ENCODE measurements at places on chromosomes 5 and 9.

- DNase-seq, result no peak
Observed at GRCh38 chr9:111481885-111482636, 2.1 kb downstream of the ECPAS start.

GRCh38 chr5:154479944-154480750, 2.1 kb upstream of the HAND1 start:
- no peak for DNase-seq

GRCh38 chr5:180455872-180456271, 38.3 kb upstream of the CNOT6 start:
- no peak for DNase-seq

- DNase-seq, result no peak
Observed at GRCh38 chr5:174760721-174761120, 36.3 kb downstream of the MSX2 start.

DNA sequence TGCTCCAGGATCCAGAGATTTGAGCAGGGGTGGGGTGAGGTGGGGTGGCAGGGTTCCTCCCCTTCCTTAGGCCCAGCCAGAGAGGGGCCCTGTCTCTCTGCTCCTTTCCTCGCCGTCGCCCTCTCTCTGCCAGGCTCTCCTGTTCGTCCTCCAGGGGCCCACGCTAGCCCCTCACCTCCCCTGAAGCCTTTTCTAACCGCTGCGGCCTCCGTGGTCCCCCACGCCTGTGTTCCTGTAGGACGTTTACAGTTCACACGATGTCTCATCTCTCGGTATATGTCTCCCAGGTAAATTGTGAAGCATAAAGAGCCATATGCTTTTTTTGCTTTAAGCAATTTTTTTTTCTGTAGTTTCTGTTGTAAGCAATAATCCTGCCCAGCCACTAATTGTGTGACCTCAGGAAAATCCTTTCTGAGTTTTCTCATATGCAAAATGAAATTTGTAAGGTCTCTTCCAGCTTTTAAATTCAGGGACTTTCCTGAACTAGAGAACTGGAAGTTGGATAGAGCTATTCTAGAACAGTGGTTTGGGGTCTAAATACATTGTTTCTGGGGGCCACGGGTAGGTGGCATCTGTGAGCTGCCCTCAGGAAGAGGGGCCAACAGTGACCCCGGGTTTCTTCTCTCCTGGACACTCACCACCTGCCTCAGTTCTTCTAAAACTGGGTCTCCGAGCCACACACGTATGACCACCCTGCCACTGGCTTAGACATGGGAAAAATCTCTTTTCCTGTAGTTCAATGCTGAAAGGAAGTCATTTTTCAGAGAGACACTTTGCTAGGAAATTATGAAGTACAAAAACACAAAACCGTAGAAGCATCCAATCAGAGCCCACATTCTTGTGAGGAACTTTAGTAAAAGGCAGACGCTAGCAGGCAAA, 50.2 kb upstream of the ZNF366 start:
- no peak for DNase-seq

DNA sequence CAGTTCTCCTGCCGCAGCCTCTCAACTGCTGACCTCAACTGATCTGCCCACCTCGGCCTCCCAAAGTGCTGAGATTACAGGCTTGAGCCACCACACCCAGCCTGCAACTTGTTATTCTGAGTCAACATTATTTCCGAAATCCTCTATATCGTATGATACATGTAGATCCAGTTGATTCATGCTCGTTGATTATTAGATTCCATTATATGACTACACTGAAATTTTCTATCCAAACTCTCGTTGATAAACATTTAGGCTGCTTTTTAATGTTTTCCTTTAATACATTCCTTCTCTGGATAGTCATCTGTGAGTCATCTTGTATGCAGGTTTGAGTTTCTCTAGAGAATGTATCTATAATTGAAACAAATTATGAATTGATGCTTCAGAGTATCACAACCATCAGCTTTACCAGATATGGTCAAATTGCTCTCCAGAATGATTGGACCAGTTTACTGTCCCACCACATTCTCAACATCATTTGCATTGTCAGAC, 4.1 kb downstream of the CDK7 start:
- DNase-seq, result peak; percentile 59

DNA sequence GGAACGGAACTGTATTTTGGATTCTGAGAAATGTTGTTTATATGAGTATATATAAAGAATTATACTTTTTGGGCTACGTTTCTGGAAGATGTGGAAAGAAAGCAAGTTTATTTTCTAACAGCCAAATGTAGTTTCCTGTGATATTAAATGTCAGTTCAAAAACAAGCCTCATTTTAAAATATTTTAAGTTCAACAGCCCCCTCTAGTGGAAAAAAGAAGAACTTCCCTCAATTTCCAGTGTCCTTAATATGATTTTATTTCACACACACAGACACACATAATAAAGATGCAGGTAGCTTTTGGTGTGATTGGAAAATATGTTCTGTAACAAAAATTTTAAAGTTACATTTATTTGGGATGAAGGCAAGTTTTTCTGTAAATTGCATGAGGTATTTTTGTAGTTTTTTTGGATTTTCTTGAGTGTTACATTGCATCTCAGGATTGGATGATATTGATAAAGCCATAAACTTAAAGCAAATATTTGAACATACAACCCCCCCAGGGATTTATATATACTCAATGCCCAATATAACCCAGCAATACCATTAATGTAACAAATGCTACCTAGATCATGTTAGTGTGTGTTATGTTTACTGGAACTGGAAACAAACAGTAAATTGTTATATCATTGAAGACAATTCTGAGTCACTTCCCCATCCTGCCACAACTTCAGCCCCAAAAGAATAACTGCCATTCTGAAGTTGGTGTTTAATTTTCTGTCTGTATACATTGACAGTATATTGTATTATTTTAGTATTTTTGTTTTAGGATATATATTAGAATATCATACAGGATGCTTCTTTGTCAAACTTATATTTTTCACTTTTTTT, 54.0 kb downstream of the CCDC171 start:
- peak; percentile 54 for DNase-seq

GRCh38 chr9:133144904-133145851, 18.5 kb downstream of the GBGT1 start:
- DNase-seq, result no peak

DNA sequence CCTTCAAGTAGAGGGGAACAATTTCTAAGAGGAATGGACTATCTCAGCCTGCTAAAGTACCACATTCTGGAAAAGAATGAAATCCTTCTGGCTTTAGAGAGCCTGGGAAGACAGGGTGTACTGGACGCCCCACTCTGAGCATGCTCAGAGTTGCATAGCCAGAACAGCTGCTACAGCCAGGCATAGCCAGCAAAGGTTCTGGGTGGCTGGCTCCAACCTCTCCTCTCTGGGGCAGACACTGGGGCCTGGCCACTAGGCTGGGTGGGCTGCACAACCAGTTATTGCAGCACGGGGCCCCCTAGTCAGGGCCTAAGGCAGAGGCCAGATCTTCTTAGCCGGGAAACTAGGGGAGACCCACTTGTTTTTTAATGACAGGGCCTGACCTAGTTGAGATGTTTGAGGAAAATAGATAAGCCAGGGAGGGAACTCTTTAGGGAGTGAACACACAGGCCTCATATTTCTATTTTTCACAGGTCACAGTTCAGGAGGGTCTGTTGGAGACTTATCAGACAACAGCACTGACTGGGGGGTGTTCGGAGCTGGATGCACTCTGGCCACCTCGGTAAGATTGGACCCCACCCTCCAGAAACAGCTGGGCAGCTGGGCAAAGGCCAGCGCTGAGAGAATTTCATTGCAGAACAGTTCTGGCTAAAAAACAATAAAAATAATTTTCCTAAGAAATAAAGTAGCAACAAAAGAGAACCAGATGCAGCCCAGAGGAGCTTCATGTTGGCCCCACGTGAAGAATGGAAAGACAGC, 142.9 kb downstream of the LPAR1 start:
- no peak for DNase-seq

- DNase-seq, result no peak
Observed at GRCh38 chr5:10525124-10525495, 38.8 kb upstream of the ANKRD33B start.

GRCh38 chr9:115036691-115037090, 81.3 kb downstream of the TNC start:
- DNase-seq, result no peak

- DNase-seq, result peak; percentile 43
Observed at GRCh38 chr9:134065612-134066419, 2.0 kb downstream of the BRD3 start.

DNA sequence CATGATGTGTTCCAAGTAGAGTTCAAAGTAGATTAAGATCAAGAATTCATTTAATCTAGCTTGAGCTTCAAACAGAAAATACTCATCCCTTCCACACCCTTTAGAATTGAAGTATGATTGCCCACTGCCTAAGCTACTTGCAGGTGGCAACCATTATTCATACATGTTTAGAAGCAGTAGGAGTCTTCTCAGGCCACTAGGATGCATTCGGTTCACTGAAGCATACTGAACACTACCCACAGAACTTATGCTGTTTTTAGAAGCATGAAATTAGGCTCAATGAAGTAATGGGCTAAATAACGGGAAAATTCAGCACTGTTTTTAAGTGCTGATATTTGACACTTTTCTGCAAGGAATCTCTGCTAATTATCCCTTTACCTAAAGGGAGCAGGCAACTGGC, 263.4 kb downstream of the DEPDC1B start:
- DNase-seq, result no peak

DNA sequence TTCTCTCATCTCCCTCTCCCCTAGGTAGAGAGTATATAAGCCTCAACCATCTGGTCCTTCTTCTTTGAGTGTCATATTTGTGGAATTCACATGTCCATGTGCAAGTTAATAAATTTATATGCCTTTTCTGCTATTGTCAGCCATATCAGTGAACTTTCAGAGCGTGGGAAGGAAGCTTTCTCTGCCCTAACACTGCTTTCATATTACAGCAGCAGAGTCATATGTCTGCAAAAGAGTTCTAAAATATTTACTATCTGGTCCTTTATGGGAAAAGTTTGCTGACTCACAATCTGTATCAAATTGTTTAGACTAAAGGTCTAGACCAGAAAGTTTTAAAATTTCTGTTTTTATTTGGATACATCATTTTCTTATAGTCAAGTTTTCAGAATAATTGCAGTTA, 669.0 kb downstream of the LRRC70 start:
- no peak for DNase-seq

GRCh38 chr5:6448141-6448491, 543 bp upstream of the UBE2QL1 start:
- no peak for DNase-seq

DNA sequence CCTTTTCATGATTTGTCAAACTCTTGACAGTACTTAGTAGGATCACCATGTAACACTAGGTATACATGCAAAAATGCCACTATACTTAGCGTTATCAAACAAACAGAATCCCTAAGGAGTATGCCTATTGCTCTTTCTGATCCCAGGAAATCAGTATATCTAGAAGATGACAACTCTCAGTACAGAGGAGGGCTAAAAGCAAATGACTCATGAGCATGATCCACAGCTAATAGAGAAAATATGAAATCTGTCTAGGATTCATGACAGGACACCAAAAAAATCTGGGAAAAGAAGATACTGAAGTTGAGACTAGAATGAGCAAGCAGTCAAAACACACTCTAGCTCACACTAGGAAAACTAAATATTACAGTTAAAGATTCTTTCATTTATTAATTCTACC, 89.2 kb downstream of the RAPGEF6 start:
- no peak for DNase-seq

- no peak for DNase-seq
Observed at GRCh38 chr9:109802491-109802890, 22.5 kb downstream of the PALM2AKAP2 start.

DNA sequence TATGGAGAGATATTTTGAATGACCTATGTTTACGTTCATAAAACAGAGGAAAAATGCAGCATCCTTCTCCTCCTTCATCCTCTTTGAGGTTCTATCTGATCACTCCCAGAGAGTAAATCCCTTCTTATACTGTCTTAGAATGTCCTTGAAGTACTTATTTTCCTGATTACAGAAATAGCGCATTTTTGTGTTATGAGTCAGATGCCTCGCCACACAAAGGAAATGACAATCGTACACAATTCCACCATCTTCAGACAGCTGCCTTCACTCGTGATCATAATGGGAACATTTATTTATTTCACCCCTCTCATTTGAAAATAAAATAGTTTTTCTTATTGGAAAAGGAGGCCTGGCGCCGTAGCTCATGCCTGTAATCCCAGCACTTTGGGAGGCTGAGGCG, 2.4 kb upstream of the GLT6D1 start:
- no peak for DNase-seq

DNA sequence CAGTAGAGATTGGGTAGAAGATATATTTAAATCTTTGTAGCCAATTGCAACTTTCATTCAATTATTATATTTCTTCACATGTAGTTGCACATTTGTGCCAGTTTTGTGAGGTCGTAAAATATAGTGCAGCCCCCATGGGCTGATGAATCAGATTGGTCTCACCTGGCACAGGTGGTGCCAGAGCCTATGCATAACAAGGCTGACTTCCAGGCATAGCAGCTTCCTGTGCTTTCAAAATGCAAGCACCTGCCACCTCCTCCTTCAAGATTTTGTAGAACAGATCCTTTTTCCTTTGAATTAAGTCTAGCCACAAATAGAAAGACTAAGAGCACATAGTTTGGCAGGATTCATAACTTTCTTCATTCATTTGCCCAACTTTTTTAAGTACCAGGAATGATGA, 87.1 kb downstream of the STARD4 start:
- DNase-seq, result no peak

DNA sequence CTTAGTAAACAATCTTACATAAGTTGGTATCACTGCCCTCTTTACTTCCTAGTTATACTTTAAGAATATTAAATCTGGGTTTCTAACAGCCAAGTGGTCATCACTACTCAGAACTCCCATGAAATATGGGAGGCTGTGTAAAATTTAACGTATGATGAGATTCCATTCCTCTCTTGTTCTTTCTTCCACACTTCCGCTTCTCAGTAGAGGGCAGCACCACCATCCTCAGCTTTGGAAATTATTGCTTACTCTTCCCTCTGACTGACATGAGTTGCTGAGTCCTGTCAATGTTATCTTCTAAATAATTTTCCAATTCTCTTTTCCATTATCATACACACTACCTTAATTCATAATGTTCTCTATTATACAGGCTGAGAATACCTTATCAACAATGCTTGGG, 194.0 kb downstream of the RFX3 start:
- peak; percentile 19 for DNase-seq

DNA sequence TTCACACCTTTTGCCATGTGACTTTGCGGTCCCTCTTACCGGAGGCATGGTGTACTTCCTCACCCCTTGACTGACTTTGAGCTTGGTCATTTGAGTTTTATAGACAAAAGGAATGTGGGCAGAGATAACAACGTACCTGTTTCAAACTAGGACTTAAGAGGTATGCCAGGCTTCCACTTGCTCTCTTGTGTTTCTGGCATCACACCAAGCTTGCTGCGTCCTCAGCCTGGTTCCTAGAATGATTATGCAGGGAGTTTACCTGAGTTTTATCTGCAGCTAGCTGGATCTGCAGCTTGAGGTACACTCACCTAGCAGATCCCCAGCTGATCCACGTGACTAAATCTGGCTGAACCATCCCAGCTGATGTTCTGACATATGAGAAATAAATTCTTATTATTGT, 66.2 kb downstream of the PLK2 start:
- no peak for DNase-seq

DNA sequence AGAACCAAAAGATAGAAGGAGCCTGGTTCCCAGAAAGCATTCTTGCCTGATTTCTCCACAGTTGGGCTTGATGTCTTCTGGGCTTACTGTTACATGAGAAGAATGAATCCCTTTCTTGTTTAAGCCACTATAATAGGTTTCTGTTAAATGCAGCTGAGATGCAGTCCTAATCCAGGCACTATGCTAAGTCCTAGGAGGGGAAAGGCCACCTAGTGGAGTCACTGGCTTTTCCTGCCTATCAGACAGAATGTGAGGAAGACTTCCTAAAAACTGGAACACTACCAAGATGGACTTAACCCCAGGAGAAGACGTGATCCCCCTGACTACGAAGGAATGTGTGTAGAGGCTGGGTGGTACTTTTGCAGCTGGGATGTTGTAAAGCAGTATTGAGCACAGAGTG, 34.3 kb upstream of the FSD1L start:
- peak; percentile 43 for DNase-seq

Data from ACHN (cell line).